ENCODE measurements at places on chromosomes 1 and 21.

- DNase-seq, result peak; percentile 44
These were observed 691 bp upstream of the MPZL1 start for GRCh38 chr1:167720965-167721616.

DNA sequence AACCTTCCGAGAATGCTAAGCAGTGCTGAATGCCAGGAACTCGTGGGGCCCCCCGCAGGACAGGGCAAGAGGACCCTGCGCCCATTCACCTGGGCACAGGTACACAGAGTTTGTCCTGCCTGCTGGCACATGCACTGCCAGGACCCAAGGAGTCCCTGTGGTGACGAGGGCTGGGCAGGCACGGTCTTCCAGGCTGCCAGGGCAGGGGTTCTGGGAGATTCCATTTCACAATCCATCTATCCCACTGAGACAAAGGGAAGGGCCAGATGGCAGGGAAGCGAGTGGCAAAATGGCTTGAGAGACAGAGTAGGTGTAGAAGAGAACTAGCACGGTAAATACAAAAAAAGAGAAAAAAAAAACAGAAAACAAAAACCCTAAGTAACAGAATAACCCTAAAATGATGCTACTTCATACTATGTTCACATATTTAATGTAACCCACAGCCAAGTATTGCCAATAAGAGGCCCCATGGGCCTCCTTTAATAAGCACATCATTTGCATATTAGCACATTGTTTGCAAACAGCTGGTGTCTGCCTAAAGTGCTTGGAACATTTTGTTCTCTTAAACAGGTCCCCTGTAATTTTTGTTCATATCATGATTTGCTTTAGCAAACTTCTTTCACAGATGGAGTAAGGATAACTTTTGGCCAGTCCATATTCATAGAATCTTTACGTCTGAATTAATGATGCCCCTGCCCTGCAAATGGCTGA is 83.8 kb downstream of the STUM start:
- no peak for DNase-seq

GRCh38 chr1:99669821-99670220 is 23.9 kb downstream of the PALMD start:
- DNase-seq, result no peak

- peak; percentile 84 for DNase-seq
These were observed 5.7 kb downstream of the GJB3 start for GRCh38 chr1:34786521-34787325.

GRCh38 chr21:26686278-26686677 is 113.2 kb upstream of the CYYR1 start:
- no peak for DNase-seq

GRCh38 chr21:26072666-26073615 is 97.6 kb downstream of the APP start:
- DNase-seq, result no peak

GRCh38 chr1:179055937-179056336 is 25.9 kb upstream of the TOR3A start:
- DNase-seq, result no peak

DNA sequence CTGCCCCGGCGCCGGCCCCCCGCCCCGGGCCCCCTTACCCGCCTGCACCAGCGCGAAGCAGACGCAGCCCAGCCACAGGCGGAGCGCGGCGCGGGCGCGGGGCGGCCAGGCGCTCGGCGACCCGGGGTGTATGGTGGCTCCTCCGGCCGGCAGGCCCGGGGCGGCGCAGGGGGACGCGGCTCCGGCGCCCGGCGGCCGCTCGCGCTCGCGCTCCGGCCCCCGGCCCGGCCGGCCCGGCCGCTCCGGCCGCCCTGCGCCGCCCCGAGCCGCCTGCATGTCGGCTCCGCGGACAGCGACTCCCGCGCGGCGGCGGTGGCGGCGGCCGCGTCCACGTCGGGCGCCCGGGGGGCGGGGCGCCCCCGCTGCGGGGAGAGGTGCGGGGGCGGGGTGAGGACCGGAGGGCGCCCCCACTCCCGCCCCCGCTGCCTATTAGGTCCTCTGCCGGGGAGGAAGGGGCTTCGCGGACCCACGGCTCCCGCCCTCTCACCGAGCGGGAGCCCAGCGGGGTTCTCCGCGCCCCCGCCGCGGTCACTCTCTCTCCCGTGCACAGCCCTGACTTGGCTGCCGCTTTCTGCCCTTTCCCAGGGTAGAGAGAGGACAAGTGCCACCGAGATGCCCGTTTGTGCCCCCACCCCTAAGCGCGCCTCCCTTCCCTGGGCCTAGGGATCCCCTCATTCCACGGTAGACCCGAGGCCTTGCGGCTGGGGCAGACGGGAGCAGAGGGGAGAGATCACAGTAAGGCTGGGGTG is at the start of gene FNDC5:
FNDC5 (minus strand) TSS at position 298 of the 749 bp plus-strand sequence.
- DNase-seq, result peak; percentile 59

DNA sequence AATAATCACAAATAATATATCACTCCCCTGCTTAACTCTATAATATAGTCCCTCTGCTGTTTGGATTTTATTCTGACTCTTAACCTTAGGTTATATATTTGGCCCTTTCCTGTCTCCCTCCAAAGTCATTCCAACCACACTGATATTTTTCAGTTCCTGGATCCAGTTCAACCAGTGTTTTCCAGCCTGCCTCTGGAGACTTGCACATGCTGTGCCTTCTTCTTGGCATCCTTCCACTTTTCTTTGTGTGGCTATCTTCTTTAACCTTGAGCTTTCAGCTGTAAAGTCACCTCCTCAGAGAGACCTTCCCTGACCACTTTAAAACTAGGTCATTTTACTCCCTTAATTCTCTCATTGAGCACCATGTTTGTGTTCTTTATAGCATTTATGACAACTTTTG is 19.4 kb downstream of the CERS2 start:
- DNase-seq, result no peak

- peak; percentile 21 for DNase-seq
These were observed 103.5 kb downstream of the RPE65 start for GRCh38 chr1:68346188-68346808.

- no peak for DNase-seq
These were observed 41.8 kb downstream of the AJAP1 start for GRCh38 chr1:4696161-4696745.

DNA sequence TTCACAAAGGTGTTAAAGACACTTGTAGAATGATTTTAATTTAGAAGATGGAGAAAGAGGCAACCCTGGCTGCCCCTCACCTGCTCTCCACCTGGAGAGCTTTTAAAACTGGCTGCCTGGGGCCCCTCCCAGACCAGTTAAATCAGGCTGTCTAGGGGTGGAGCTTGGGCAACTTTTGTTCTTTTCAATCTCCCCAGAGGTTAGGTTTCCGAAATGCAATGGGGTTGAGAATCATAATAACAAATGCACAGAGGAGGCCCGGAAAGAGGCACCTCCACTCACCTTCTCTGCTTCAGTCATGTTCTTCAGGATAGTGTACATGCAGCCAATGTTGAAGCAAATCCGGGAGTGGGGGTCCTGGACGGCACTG is 400 bp downstream of the NCF2 start:
- no peak for DNase-seq

- no peak for DNase-seq
These were observed 754.8 kb downstream of the ADGRL2 start for GRCh38 chr1:82555501-82555900.

DNA sequence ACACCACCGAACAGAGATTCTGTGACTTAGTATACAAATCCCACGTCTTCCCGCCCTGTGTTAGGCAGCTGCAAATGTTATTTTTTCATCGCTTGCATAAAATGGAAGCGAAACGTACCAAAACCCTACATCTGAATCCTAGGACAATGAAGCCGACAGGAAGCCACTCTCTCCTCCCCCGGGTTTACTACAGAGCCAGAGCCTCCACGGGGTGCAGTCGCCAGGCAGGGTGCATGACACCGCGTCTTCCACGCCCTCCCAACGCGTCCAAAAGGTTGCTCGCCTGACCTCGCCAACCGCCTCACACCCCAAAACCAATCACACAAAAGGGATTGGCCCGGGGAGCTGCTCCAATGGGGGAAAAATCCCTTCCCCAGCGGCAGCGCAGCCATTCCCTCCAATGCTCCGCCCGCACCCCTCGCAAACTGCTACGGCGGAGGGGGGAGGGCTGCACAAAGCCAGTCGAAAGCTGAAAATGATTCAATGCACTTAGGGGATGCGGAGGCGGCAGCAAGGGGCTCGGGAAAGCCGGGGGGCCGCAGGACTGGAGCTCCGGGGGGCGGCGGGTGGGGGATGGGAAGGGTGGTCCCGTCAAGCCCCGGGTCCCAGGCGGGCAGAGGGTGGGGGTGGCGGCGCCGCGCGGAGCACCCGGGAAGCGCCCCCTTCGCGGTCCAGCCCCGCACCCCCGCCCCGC is 701 bp downstream of the CEP170 start:
- DNase-seq, result peak; percentile 42

- no peak for DNase-seq
These were observed 288.3 kb upstream of the ADGRL2 start for GRCh38 chr1:81512252-81513003.

GRCh38 chr1:24930260-24931145 is at the start of gene RUNX3:
Gene RUNX3 (minus strand): TSS chr1:24930276. CDS start chr1:24929868, 408 bp downstream.
- peak; percentile 76 for DNase-seq

GRCh38 chr1:84069236-84069845 is 70.4 kb upstream of the TTLL7 start:
- no peak for DNase-seq

DNA sequence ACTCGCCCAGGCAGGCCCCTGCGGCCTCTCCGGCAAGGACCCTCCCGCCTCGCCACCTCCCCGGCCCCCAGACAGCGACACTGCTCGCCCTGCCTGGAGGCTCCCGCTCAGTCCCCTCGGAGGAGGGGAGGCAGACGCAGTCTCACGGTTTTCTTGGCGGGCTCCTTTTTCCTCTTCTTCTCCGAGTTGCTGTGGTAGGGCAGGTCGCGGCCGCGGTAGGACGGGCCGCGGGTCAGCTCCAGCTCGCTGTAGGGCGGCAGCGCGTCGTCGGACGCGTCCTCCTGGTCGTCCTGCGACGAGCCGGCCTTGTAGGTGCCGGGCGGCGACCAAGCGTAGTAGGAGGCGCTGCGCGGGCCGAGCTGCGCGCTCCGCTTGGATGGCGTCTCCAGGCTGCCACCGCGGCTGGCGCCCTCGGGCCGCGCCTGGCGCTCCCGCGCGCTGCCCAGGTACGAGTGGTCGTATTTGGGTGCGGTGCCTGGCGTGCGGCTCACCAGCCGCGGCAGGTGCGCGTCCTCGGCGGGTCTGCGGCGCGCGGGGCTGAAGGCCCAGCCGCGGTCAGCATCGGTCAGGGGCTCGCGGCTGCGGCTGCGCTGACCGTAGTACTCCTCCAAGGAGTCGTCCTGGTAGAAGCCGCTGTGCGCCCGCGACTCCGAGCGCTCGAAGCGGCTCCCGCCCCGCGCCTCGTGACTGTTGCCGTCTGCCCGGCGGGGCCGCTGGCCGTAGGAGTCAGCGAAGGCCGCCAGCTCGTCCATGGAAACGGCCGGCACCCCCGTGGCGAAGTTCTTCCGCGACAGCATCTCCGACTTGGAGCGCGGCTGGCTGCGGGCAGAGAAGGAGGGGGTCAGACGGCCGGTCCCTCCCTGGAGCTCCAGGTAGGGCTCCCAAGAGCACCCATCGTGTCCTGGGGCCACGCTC is 44.8 kb upstream of the TADA1 start:
- peak; percentile 39 for DNase-seq
